Breast epithelium (tissue), 4 donors: ENCODE measurements at places on chromosomes 3 and 15.

- DNase-seq: no peak
These were observed 68.9 kb downstream of the THBS1 start for GRCh38 chr15:39649757-39650156.

- DNase-seq: no peak
These were observed 260.8 kb downstream of the CGGBP1 start for GRCh38 chr3:87797872-87798566.

- DNase-seq: no peak
These were observed 876 bp downstream of the PLSCR1 start for GRCh38 chr3:146543461-146544001.

DNA sequence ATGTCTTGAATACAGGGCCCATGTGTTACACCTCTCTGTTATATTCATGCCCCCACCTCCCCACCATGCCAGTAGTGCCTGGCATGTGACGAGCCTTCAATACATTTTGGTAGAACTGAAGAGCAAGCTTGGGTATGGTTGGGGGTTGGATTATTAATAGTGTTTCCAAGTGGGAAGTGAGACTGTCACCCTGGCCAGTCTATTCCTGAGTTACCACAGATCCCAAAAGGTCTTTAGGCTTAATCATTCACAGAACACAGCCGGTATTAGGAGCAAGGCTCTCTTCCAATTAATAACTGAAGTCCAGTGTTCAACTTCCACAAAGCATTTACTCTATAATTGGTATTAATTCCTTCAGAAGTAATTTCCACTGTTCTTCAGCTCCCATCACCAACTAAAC is 231.9 kb upstream of the LRTM1 start:
- DNase-seq: no peak

GRCh38 chr3:98215051-98215450 is 48.6 kb downstream of the OR5H15 start:
- DNase-seq: no peak

DNA sequence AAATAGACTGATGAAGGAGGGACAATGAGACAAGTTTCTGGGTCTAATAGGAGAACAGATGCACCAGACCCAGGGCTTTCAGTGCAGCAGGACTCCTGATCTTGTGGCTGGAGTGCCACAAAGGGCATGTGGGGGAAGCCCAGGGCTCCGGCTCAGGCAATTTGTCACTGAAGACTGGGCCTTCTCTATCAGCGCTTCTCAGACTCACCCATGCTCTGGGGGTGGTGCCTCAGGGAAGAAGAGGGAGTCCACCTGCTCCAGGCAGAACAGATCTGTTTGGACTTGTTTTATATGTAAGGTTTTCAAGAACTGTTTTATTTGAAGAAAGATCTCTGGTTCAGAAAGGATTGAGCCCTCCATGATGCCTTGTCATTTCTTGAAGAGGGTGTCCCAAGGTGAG is 112.4 kb upstream of the TLE3 start:
- no peak for DNase-seq

DNA sequence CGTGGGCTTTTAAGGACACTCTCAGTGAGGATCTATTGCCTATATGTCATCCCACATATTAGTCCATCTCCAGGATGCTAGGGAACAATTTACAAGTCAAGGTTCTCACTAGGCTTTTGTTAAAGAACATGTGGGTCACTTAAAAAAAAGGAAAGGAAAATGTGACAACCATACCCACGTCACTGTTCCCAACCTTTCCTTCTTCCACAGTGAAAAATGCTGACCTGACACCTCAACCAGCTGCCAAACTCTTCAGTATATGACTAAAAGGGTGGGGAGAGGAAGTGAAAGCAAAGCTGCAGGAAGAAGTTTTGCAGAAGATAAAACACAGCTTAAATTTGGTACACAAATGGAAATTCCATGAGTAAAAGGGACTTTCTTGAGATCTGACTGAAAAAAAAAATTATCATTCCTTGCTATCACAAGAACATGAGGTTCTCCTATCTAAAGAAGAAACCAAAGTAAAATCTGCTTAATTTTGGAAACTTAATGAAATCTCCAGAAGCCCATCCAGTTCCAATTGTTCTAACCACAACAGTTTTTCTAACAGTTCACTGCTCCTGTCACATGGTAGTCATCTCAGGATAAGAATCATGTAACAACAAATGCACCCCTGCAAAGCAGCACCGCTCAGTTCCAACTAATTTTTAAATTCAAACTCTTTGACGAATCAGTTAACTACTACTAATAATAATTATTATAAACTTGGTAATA is 117.0 kb upstream of the TSPAN3 start:
- peak; percentile 19 for DNase-seq

- DNase-seq: no peak
These were observed 46.3 kb downstream of the DGKG start for GRCh38 chr3:186315581-186316354.

DNA sequence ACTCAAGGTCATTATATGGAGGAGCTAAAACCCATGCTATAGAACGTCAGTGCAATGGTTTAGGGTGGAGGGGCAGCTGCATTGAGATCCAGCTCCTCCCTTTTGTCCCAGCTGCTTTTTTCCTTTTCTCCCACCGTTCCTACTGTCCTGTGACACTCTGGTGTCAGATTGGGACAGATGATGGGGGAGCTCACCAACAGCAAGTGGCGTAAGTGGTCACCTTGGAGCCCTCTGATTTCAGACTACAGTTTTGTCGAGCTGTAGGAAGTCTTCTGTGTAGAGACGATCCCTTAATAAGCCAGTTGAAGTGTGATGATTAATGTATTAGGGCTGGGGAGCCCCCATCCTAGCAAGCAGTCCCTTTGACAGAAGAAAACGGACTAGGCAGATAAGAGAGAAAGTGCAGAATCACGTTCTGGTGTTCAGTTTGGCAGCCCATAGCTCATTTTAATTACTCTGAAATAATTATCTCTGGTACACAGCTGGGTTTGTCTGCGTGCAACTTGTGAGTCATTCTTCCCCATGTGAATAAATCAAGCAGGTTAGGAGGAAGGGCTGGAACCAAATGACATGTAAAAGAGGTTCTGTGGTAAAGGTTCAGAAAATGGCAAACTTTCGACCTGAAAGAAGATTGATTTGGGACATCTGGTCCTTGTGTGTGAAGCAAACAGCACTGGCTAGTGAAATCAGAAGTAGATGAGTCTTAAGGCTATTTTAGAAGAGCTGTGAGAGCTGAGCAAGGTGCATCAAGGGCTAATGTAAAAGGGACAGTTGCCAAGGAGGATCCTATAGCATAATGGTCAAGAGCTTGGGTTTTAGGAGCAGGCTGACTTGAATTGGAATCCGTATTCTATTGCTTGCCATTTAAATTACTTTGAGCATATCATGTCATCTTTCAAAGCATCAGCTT is 241.4 kb downstream of the EDEM1 start:
- no peak for DNase-seq

- DNase-seq: no peak
These were observed 85.5 kb upstream of the FGF12 start for GRCh38 chr3:192812743-192813383.

GRCh38 chr3:122986693-122987179 is 40.8 kb downstream of the SEMA5B start:
- no peak for DNase-seq

DNA sequence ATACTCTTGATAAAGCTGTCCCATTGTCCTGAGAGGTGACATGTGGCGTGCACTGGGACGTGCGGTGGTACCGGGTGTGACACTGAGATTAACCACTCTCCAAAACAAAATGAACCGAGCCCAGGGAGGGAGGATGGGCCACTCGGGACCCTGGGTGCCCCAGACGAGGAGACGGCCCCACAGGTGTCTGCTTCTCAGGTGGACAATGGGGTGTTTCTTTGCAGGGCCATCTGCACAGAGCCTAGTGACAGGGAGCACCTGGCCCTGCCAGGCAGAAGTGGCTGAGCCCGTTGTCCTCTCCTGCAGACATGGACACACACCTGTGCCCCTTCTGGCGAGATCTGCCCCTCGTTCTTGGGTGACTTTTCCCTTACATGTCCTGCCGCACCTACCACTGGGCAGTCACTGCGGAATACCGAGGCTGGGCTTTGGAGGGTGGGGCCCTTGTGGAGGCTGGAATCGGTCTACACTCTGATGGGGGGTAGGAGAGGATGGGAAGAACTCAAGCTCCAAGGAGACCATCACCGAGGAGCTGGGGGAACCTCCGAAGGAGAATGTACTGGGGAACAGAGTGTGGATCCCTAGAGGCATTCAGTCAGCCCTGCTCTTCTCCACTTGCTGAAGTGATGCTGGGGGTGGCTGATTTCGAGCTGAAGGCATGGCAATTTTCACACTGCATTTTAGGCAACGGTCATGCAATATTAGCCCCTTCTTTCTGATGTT is 153.5 kb downstream of the ATP10A start:
- peak; percentile 46 for DNase-seq

DNA sequence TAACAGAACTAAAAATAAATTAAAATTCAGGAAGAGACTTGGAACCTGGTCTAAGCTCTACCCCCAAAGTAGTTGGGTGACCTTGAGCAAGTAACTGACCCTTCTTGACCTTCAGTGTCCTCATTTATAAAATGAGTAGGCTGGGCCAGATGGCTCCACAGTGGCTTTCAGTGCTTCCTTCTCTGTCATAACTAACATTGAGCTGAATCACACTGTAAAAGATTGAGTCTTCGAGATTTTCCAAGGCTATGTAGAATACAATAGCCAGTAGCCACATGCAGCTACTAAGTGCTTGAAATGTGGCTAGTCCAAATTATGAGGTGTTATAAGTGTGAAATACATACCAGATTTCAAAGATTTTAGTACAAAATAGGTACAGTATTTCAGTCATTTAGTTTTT is 313.3 kb downstream of the MECOM start:
- DNase-seq: no peak

- DNase-seq: peak; percentile 87
These were observed at the start of gene TGM5 for GRCh38 chr15:43266834-43267233. TGM5 (minus strand) TSS chr15:43266928; CDS start chr15:43266849, 79 bp downstream.

- DNase-seq: no peak
These were observed 217.3 kb downstream of the SHQ1 start for GRCh38 chr3:72630969-72631344.

DNA sequence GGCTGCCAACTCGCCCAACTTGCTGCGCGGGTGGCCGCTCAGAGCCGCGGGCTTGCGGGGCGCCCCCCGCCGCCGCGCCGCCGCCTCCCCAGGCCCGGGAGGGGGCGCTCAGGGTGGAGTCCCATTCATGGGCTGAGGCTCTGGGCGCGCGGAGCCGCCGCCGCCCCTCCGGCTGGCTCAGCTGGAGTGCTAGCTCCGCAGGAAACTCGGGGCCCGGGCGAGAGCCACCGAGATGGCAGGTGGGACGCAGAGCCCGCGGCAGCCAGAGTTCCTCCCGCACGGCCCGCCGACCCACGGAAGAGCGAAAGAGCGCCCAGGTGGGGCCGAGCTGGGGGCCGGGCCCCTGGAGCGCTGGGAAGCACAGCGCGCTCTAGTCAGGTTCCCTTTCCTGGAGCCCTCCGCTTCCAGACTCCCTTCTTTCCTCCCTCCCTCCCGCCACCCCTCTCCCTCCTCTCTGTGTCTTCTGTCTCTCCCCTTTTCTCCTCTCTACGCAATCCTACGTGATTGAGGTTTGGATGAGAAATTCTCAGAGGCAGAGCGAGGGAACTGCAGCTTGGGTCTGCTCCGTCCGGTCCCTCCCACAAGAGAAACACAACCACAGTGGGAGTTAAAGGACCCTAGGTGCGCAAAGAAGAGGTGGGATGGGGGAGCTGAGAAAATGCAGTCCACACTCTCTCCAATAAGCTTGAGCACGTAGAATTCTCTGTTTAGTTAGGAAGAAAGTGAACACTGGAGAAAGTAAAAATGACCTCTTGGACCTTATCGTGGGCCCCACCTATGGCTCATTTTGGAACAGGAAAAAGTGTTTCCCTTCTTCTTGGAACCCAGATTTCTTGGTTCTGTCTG is 317.3 kb downstream of the FGF12 start:
- no peak for DNase-seq

DNA sequence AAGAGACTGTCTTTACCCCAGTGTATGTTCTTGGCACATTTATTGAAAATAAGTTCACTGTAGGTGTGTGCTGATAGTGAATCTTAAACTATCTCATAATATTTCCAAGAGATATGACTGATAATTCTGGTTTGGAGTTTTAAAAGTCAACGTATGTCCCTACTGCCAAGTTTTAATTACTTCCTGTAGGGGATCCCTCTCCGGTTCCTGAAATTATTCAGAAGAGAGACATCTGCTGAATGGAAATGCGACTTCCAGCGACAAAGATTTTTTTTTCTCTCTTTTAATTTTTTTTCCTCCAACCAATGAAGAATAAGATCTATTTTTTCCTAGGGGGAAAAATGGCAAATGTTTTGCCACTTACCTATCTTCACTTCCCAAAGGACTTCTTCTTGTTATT is 498.9 kb upstream of the TGFBR2 start:
- DNase-seq: no peak

- DNase-seq: no peak
These were observed 14.6 kb downstream of the ITIH3 start for GRCh38 chr3:52809149-52809548.

DNA sequence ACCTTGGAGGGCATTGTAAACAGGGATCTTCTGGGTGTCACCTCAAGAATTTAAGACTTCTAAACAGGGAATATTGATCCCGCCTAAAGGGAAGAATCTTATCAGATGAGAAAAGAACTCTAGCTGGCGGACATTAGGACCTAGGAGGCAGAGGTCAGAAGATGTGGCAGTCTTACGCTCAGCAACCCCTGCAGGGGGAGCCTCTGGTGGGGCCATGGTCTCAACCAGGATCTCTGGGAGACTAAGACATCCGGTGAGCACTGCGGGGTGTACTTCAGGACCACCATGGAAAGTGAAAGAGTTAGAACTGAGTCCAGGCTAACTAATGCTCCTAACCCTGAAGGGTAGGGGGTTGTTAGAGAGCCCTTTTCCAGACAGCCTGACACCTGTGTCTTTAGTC is 295.2 kb downstream of the VGLL3 start:
- no peak for DNase-seq

GRCh38 chr3:113747283-113748046 is 630 bp downstream of the ATP6V1A start:
- no peak for DNase-seq

GRCh38 chr15:100770661-100771584 is 108.7 kb upstream of the ALDH1A3 start:
- DNase-seq: peak; percentile 36
